Activated T-cell treated with anti-CD3 and anti-CD28 coated beads for 1 hour (primary cell): ENCODE measurements at places on chromosomes 3 and 15.

GRCh38 chr3:42658771-42659390 is 5.4 kb downstream of the ZBTB47 start:
- no peak for DNase-seq

DNA sequence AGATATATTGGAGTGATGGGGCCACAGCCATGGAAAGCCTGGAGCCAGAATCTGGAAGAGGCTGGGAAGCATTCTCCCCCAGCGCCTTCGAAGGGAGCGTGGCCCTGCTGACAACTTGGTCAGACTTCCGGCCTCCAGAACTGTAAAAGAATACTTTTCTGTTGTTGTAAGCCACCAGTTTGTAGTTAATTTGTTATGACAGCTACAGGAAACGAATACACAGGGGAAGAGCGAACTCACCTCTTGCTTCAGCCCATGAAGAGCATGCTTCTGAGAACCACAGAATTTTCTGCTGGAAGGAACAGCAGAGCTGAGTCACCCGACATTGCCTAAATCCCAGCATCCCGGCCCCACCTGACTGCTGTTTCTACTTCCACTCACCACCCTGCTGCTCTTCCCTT is 501.7 kb downstream of the SHQ1 start:
- no peak for DNase-seq

DNA sequence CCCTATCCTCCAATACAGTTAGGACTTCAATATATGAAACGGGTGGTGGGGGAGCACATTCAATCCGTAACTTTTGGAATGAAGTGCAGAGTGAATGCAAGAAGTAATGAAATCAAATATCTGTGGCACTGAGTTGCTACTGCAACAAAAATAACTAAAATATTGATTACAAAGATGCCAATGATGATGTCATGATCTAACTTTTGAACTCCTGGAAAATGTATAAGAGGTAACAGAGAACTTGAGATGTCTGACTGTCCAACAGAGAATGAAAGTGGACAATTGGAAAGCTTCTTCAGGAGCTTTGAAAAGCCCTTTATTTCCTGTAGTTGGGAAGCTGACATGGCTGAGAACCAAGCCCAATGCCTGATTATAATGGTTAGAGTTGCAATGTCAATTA is 279.9 kb downstream of the ZBBX start:
- no peak for DNase-seq

DNA sequence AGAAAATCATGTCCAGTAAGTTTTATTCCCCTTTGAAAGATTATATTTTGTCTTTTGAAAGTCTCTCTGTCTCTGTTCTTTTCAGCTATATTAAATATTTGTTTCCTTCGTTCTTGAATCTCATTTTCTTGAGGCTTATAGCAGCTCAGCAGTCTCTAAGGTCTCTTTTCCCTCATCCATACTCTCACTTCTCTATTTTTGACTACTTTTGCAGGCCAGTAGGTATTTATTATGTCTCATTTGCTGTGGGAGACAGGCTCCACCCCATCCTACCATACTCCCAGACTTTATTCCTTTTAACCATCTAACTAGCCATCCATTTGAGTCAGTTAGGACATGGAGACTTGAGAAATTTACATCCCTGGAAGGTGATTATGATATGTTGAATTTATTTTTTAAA is 71.0 kb downstream of the FILIP1L start:
- no peak for DNase-seq

- DNase-seq: peak; percentile 70
Measured at GRCh38 chr15:42059661-42060476, 34.5 kb downstream of the PLA2G4D start.

DNA sequence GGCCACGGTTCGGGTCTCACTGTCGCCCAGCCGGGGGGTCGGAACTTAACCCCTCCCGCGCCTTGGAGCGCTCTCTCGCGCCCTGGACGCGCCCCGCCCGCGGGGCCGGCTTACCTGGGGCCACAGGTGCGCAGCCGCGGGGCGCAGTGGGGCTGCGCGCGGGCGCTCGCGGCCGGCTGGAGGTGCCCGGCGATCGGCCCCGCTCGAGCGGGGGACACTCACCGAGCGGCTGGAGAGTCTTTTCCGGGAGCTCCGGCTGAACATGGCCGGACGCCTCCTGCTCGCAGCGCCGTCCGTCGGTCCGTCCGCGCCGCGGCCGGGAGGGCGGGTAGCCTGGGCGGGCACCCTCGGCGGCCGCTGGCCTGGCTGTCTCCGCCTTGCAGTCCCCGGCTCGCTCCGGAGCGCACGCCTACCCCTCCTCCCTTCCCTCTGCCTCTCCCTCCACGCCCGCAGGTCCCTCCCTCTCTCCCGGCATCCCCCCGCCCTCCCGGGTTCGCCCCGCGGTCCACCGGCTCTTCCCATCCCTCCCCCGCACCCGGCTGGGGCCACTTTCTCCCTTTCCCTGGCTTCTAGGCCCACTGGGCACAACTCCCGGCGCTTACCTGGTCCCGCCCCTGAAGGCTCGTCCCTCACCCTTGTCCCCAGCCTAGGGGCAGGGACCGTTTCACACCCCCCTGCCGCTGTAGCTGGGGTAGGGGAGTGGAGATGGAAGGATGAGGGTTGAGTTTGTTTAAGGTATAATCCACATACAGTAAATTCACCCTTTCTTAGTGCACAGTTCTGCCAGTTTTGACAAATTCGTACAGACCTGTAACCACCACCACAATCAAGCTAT is 220.1 kb upstream of the PRICKLE2 start:
- DNase-seq: no peak

DNA sequence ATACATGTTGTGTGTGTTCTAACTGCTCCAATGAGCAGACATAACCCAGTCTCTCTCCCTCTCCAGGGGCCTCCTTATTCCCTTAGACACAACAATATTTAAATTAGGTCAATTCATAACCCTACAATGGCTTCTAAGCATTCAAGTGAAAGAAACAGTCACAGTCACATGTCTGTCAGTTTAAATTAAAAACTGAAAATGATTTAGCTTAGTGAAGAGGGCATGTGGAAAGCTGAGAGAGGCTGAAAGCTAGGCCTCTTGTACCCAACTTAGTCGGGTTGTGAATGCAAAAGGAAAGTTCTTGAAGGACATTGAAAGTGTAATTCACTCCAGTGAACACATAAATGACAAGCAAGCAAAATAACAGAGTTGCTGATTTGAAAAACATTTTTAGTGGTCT is 1519.6 kb downstream of the OTOL1 start:
- DNase-seq: no peak

DNA sequence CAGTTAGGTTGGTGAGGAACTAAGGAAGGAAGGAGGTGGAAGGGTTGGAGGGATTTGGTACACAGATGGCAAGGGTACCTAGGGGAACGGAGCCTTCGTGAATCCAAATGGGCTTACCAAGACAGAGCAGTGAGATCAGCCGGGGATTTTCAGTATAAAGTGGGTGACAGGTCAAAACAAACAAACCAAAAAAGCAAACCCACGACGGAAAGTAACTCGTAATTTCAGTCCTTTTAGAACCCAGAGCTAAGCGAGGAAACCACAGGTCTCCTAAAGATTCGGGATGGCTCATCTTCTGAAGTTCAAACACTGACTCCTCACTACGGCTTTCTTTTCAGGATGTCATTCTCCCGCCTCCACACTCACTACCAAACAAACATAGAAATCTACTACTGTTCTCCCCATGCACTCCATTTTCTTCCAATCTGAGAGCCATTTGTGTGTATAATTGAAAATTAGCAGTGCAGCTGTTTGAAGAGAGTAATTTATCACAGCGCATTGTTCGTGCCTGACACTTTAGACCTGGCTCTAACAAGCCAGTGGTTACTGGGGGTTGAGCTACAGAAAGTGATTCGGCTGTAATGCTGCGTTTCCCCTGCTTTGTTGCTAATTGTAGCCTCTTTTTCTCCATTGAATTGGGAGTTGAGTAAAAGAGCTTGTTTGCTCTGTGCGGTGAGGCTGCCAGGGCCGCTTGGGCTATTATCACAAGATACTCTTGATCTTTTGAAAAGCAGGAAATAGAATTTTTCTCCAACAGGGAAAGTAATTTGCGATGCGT is 64.7 kb upstream of the CCDC39 start:
- DNase-seq: no peak

DNA sequence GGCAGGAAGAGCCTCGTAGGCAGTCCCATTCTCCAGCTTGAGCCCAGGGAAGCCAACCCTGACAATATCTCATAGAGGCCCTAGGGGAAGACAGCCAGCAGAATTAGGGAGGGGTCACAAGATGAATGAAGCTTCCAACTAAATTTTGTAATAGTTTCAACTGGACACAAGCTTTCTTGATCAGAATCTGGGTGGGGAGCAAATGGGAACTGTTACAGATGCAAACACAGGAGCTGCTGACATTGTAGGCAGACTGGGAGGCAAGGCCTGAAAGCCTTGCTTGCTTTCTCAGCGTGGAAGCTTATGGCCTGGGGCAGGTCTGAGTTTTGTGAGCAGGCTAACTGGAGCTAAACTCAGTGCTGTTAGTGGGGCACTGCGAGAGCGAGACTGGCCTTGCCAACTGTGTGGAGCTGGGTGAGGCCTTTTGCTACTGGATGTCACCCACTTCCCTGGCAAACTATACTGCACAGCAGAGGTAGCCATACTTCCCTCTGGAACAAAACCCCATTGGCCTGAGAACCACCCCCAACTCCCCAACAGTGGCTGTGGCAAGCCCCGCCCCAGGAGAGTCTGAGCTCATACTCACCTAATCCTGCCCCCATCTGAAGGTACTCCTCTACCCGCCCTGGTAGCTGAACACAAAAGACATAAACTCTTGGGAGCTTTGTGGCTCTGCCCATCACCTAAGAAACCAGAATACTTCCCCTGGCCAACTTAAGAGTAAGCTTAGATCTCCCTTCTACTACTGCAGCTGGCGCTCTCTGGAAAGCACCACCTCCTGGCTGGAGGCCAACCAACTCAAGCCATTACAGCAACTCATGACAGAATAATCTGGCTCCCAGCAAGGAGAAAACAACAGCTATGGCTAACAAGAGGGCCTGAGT is 42.9 kb downstream of the CFAP20DC start:
- DNase-seq: no peak

DNA sequence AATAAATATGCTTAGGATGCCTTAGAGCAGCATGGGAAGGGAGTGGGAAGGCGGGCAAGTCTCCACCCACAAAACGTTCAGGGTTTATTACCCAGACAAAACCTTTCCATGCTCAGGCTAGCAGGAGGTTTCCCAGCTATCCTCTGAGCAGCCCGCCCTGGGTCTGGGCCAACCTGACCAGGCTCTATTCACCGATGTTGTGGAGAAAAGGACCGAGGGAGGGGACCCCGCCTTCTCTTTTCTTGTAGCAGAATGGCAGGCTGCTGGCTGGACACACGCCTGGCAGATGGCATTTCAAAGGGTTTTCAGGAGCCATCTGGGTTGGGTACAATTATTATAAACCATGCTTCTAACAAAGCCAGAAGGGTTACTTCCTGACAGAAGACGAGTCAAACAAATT is 540.9 kb downstream of the MAGI1 start:
- DNase-seq: no peak

- no peak for DNase-seq
Measured at GRCh38 chr15:49815950-49816349, 195.1 kb downstream of the DTWD1 start.

DNA sequence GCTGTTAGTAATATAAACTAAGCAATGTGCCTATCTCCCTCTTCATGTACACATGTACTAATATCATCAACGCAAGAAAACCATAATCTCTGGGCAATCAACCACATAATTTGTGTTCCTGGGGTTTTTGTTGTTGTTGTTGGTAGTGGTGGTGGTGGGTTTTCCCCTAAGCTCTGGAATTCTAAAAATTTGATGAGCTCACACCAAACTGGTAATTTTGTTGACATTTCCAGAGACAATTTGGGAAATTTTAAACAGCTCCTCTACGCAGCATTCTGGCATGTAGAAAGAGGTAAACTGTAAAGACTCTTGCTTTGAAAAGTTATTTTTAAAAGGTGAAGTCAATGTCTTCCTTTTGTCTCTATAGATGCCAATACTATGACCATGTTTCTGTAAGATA is 126.7 kb downstream of the IGSF11 start:
- DNase-seq: no peak

DNA sequence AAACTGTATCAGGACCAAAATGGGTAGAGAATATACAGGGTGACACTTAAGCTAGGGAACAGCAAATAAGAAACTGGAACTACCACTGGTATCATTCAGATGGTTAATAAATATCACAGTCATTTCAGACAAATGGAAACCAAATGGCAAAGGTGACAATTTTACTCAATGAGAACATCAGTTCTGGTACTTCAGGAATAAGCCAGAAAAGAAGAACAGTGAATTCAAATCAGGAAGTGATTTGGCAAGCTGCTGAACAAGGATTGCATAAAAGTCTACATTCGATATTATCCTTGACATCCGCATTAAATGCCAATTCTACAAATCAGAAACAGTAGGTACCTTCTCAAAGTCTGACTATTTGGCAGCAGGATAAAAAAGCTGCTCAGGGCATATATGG is 23.5 kb upstream of the STIMATE start:
- no peak for DNase-seq

GRCh38 chr3:88033808-88034207 is 25.0 kb downstream of the CGGBP1 start:
- no peak for DNase-seq
